B cell (primary cell): ENCODE measurements at places on chromosomes 7 and 10. TPM values are rescaled to one million over a fixed set of nuclear protein-coding genes. Genes with fewer than 3 reads are reported as not detected.

DNA sequence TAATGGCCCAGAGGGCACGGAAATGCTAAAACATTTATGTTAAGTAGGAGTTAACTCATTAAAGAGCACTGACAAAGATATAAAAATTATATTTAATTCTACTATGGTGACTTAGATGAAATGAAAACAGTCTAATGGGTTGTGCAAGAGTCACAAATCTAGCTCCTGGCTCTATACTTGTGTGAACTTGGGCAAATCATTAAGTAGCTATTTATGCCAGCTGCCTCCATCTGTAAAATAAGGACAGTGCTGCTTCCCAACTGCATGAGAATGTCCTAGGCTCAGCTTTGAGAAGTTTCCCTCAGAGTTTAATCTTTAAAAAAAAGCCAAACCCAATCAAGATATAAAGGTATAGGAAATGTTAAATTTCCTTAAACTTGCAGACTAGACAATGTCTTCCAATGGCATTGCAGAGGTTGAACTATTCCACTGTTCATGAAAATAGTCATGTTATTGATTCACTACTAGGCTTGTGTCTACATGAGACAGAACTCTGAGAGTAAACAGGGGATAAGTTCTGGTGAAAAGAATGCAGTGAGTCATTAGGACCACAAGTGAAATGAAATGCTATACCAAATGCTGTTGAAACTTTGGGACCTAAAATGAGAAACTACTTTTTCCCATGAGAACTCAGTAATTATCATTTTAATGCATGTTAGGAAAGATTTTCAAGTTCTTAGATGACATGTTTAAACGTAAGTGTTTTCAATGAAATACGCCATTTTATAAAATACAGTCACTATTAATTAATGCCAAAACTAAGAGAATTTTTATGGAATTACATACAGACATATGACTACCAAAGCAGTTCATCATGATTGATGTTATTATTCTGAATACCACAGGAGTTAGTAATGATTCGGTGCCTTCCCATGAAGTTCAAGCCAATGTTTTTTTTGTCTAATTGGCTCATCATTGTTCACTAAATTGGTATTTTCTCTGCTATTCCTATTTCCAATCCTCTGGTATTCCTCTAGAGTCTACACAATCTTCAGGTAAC lies 84.2 kb downstream of the CDK6 start:
- H3K27ac ChIP-seq = no peak overlapping the region
- DNase-seq = no peak
- no peak overlapping the region for H3K4me3 ChIP-seq
- peaks cover 10% of the 10 kb centered on the region for H3K4me1 ChIP-seq

ACADSB gene
- 27.8 and 27.9 TPM in 2 replicates for total RNA-seq

DNA sequence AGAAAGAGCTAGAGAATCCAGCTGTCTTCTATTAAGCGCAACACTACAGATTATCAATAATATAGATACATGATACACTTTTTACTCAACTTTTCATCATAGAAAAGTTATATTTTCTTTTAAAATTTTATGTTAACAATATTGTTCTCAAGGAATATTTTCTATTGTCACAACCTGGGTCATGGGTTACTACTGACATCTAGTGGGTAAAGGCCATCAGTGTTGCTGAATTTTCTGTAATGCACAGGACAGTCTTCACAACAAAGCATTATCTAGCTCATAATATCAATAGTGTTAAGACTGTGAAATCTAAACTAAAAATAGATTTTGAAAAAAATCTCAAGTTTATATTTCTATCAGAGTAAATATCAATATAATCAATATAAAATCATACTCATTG lies 209.8 kb downstream of the ZNF33B start:
- no peaks in the 10 kb centered on the region for H3K4me1 ChIP-seq
- no peaks in the 10 kb centered on the region for H3K36me3 ChIP-seq
- DNase-seq = no peak
- H3K27me3 ChIP-seq = no peaks in the 10 kb centered on the region

DNA sequence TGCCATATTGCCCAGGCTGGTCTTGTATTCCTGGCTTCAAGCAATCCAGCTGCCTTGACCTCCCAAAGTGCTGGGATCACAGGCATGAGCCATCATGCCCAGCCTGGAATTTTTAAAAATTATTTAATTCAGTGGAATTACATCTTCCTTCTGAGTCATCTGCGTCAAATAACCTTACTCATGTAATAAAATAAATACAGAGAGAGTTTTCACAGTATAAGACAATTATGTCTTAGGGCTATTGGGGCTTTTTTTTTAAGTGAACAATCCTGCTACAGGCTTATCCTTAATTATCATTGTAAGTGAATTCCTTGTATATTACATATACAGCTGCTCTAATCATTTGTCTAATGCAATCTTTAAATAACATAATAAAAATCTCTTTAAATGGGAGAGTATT lies 108.3 kb downstream of the MAPK8 start:
- no peaks in the 10 kb centered on the region for H3K4me1 ChIP-seq
- no peaks in the 10 kb centered on the region for H3K36me3 ChIP-seq

- no peaks in the 10 kb centered on the region for H3K36me3 ChIP-seq
- peaks cover 21% of the 10 kb centered on the region for H3K27me3 ChIP-seq
- H3K4me1 ChIP-seq = no peaks in the 10 kb centered on the region
- H3K27ac ChIP-seq = no peak overlapping the region
- DNase-seq = no peak
These were observed 87.9 kb downstream of the ZNF467 start for GRCh38 chr7:149685455-149685854.

BHLHA15 gene
- total RNA-seq = 0.74 and 0.92 TPM in 2 replicates

DNA sequence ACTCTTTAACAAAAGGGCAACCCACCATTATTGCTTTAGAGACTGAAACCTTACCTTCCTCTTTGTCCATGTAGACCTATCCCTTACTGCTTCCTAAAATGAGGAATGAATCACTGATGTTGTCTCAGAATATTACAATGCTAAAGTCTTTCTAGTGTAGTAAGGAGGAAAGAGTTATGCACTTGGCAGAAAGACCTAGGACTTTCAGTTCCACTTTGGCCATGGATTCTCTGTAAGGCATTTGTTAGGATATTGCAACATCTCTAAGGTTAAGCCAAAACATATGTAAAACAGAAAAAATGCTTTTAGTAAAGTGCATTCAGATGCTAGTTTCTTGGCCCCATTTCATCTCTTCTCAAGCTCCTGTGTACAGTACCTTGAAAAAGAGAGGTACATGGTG lies 230.9 kb downstream of the PARD3 start:
- H3K27me3 ChIP-seq = no peaks in the 10 kb centered on the region
- H3K27ac ChIP-seq = no peak overlapping the region
- no peaks in the 10 kb centered on the region for H3K36me3 ChIP-seq
- DNase-seq = no peak

DNA sequence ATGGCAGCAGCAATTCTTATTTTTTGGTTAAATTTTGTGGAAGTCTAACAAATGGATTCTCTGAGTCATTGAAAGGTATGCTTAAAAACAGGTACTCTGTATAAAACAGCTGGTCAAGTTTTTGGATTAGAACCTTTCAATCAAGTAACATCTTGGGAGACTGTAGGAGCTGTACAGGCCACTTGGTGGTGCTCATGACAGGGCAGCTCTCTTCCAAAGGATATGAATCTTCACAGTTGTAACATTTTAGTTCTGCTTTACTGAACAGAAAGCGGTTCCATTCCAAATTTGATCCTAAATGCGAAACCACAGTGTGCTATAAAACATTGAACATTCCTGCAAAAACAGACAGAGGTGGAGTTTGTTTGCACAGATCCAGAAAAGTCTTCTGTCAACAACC lies 44.5 kb upstream of the AGR3 start:
- no peak overlapping the region for H3K4me3 ChIP-seq
- peaks cover 24% of the 10 kb centered on the region for H3K4me1 ChIP-seq
- no peaks in the 10 kb centered on the region for H3K27me3 ChIP-seq
- H3K27ac ChIP-seq = no peak overlapping the region

- no peaks in the 10 kb centered on the region for H3K4me1 ChIP-seq
- no peak overlapping the region for H3K4me3 ChIP-seq
- H3K36me3 ChIP-seq = no peaks in the 10 kb centered on the region
- H3K27ac ChIP-seq = no peak overlapping the region
These were observed 1059.4 kb downstream of the NRG3 start for GRCh38 chr10:82934429-82934828.

DNA sequence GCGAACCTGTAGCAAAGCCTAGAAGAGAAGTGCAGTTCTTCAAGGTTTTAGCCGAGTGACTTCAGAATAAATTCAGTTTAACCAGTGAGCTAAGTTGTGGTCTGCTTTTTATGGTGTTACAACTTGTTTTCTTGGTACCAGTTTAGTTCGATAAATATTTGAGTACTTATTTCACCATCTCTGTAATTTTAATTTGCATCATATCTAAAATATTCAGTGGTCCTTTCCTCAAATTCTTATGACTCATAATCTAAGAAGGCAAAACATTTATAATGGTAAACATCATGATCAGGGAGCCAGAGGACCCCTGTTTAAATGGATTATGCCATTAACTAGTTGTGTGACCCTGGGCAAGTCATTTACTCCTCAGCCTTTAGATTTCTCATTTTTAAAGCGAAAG lies 4.1 kb upstream of the BMPER start:
- peaks cover 20% of the 10 kb centered on the region for H3K27me3 ChIP-seq
- H3K27ac ChIP-seq = no peak overlapping the region
- no peaks in the 10 kb centered on the region for H3K36me3 ChIP-seq
- no peak for DNase-seq

- no peak for DNase-seq
- H3K27ac ChIP-seq = no peak overlapping the region
- no peaks in the 10 kb centered on the region for H3K27me3 ChIP-seq
- H3K36me3 ChIP-seq = no peaks in the 10 kb centered on the region
These were observed 35.5 kb downstream of the GPRIN2 start for GRCh38 chr10:46520941-46521340.
